ENCODE measurements at places on chromosomes 11 and 22.

GRCh38 chr11:130141561-130142341 lies 17.8 kb upstream of the ST14 start:
- DNase-seq, result no peak

- no peak for DNase-seq
Measured at GRCh38 chr22:47175151-47176025, 412.9 kb downstream of the TBC1D22A start.

GRCh38 chr11:39910087-39910486 lies 1549.4 kb downstream of the LRRC4C start:
- DNase-seq, result no peak

DNA sequence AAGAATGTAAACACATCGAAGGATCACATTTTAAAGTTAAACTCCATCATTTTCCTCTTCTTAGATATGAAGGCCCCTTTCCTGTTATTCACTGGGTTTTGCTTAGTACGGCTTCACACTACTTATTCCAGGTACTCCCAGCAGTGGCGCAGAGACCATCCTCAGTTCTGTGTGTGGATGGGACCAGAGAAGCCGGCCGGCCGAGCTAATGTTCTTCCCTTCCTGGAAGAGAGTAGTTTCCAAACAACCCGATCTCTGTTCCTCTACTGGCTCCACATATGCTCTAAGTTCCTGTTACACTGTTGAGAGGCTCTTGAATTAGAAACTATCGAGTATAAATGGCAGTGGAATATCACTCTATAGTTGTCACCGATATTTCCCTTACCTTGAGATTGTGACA lies 684 bp upstream of the NFRKB start:
- no peak for DNase-seq

- DNase-seq, result no peak
Measured at GRCh38 chr11:2261436-2262230, 8.8 kb downstream of the ASCL2 start.

DNA sequence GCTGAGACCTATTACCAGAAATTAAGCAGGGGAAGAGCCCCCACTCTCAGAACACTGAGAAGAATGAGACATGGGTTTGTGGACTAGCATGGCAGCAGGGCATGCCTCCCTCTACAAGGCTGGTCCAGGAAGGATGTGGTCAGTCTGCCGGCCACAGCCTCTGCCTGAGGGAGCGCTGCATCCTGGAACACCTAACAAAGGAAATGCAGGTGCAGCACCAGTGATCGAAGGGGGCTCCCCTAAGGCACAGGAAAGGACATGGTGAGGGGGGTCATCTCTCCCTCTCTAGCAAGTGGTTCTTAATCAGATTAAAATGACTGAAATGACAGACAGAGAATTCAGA lies 40.6 kb upstream of the ARL14EP start:
- DNase-seq, result peak; percentile 37

DNA sequence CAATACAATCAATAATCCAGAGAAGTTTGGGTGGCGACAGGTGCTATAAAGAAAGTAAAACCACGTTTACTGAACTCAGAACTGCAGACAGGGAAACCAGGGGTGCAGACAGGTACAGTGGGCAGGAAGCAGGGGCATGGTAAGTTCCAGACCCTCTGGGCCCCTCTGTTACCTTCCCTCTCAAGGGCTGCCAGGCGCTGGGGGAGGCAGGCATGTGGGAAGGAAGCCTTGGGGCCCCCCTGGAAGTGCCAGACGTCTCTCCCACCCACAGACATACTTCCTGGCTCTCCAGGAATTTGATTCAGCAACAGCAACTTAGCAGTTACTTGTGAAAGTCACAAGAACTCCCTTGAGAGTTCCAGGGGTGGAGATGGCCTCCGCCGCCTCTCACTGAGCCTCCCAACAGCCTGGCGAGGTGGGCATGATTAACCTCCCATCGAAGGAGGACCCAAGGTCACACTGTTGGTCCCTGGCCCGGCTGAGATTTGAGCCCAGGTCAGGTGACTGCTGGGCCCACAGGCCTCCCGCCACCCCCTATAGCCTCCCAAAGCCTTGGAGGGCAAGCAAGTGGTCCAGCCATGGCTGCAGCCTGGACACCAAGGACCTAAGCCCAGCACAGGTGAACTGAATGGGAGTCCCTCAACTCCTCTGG lies 14.1 kb upstream of the TSKU start:
- no peak for DNase-seq

DNA sequence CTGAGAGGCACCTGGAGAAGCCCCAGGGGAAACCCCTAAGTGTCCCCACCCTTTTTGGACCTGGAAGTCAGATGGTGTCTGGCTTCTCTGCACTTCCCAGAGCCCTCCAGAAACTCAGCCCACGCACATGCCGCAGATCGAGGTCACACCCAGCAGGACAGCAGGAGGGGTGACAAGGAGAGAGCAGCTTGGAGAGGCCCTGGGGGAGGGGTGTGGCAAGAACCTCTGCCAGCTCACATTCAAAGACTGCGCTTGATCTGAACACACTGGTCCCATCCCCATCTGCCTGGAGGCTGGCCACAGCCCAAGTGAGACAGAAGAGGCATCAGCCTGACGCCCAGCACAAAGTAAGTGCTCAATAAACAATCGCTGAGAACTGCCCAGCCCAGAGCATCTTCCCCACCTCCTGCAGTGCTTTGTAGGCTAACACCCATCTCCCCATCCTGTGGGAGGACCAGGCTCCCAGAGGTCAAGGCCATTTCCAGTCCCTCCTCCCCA lies 21.4 kb downstream of the TMPRSS6 start:
- DNase-seq, result no peak

GRCh38 chr11:68839911-68840641 lies 1.6 kb downstream of the CPT1A start:
- DNase-seq, result peak; percentile 30

GRCh38 chr11:6251120-6251733 lies 8.4 kb upstream of the CCKBR start:
- peak; percentile 50 for DNase-seq

- no peak for DNase-seq
Measured at GRCh38 chr11:6563121-6563619, 40.2 kb downstream of the RRP8 start.

DNA sequence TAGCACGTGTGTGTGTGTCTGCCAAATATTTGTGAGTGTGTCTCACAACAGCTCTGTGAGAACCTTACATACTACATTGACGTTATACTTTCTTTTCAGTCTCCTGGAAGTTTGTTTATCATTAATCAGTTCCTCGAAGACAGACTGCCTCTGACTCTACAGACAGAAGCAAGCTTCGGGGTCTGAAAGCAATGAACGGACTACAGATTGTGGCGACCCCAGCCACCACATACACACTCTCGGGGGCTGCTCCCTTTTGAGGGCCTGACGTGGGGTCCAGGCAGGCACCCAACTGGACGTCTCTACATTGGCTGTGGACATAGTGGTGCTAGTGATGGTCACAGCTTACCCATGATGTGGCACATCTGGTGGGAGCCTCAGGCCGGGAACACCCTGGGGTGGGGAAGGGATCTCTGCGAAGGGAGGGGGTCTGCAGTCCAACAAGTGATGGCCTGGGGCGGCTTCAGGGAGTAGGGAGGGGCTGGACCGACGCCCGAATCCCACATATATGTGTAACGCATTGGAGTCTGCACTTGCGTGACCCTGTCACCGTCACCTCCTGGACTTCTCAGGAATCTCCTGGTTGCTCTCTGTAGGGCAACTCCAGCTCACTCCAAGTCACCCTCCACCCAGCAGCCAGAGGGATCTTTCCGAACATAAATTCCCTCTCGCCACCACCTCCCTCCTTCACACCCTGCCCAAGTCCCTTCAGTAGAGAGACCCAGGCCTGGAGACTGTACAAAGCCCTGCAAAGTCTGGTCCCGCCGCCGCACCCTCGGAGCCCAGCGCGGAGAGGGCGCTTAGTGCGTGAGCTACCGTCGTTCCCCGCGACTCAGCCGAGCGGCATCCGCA lies 30.4 kb upstream of the TRIM29 start:
- no peak for DNase-seq

DNA sequence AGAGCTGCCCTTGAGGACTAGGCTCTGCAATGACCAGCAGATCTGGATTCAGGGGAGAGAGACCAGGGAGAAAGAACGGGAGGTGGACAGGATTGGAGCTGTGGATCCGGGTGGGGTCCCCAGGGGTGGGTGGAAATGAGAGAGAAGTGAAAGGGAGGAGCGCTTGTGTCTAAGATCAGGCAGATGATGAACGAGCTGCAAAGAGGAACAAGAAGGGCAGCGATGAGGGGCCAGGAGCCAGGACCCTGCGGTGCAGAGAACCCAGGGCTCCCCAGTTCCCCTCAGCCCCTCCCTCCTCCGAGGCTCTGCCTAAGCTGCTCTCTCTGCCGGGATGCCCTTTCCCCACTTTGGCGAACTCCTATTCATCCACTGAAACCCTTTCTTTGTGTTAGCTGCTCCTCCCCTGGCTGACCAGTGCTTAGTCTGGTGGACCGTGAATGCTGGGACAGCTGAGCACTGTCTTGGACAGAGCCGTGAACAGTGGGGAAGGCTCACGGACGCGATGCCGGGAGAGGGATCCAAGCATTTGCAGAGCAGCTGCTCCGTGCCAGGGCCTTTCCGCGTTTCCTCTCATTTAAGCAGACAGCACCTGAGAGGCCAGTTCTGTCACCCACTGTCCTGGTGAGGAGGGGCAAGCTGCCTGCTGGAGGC lies 35.9 kb downstream of the SHISAL1 start:
- no peak for DNase-seq

DNA sequence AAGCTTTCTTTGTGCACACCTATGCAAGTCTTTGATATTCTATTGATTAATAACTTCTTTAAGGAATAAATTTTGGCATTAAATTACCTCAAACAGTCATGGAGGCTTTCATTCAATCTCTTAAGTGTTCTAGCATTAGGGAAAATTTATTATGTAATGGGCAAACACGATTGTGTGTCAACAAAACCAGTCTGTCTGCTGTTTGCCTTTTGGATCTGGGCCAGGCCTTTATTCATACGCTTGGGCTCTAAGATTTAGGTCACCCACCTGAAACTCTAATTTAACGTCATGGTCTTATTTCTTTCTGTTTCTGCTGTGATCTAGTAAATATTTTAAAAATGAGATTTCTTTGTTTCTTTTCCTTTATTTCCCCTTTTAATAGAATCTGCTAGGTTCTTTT lies 1270.6 kb downstream of the LRRC4C start:
- DNase-seq, result no peak

DNA sequence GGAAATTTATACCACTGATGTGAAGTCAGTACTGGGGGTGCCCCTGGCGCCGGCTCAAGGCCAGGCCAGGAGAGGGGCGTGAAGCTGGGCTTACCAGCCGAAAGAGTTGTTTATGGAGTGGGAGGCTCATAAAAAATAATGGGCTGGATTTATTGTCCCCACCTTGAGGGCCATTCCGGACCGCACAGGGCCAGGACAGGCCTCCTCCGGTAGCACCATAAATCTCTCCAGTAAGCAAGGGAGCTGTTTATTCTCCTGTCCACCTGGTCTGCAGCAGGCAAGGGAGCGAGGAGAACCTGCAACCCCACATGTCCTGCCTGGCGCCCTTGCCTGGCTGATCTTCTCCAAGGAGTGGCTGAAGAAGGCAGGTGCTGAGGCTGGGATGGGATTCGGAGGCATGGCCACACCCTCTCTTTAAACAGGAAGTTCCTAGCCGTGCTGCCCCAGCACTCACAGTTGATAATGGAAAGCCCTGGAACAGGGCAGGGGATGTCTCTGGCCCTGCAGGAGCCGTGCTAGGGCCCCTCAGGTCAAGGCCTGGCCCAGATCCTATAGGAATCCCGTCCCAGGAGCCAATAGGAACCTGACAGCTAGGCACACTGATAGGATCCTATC lies 65.1 kb downstream of the SCUBE1 start:
- no peak for DNase-seq

DNA sequence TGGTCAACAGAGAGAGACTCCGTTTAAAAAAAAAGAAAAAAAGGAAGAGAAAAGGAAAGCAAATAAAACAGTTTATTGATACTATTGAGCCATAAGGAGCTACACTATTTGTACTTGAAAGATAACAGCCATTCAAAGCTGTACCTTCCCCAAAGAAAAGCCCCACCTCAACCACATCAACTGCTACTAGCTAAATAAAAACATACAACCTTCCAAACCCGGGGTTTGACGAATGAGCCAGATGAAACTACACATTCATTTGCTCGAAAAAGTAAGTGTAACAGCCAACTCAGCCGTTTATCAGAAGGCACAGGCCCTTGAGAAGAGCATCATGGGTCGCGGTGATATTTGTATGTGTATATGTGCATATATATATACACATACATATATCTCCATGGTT lies 78.4 kb downstream of the SIK3 start:
- no peak for DNase-seq

DNA sequence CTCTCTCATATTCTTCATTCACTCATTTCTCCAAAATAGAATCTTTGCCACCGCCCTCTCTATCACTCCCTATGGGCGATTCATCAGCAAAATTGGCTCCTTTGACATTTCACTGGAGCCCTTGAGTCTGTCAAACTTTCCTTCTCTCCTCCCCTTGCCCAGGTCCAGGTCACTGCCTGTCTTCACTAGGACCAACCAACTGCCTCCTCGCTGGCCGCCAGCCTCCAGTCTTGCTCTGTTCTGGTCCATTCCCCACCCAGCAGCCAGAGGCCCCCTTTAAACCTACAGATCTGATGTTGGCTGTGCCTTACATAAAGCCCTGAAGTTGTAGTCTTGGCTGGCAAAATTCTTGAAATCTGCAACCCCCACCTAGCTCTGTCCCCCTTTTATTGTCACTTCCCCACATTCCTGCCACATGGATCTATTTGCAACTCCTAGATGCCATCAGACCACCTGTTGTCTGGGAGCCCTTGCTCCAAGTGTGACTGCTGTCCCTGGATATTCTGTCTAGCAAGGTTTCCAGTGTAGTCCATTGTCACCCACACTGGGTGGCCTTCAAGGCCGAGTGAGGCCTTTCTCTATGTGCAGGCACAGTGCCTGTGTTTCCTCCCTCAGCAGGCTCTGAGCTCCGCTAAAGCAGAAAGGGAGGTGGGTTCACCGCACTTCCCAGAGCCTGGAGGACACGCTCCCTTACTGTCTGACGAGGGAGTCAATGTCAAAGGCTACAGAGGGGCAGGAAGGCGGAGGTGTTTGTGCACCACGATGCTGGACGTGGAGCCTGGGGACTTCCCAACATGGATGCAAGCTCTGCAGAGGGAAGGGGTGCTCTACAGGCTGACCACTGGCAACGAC lies 25.5 kb downstream of the MYEOV start:
- no peak for DNase-seq

- no peak for DNase-seq
Measured at GRCh38 chr11:1303973-1304372, 5.5 kb downstream of the TOLLIP start.

Measured in CD4-positive, alpha-beta T cell treated with Interleukin-12 subunit alpha and Interleukin-12 subunit beta, for 1 hour (primary cell).